ENCODE measurements at places on chromosomes 13 and 19.
A peak's percentile ranks its signal among the peaks of the same experiment; 100 is the strongest.

- no peak for DNase-seq
These were observed 56.6 kb upstream of the MYO16 start for GRCh38 chr13:108572782-108573211.

- no peak for DNase-seq
These were observed 7.5 kb downstream of the GPR180 start for GRCh38 chr13:94609196-94609595.

DNA sequence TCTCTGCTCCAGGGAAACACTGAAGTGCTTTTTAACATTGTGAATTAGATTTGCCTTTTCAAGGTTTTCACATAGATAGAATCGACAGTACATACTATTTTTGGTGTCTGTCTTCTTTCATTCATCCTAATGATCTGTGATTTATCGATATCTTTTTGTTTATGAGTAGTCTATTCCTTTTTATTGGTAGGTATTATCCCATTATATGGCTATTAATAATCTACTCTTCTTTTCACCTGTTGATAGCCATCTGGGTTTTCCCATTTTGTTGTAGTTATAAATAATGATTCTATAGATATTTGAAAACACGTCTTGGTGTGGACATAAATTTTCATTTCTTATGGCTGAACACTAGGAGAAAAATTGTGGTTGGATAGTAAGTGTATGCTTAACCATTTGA, 262.6 kb downstream of the MAB21L1 start:
- DNase-seq: no peak

- DNase-seq: no peak
These were observed 3.9 kb upstream of the FUT6 start for GRCh38 chr19:5843295-5843927.

DNA sequence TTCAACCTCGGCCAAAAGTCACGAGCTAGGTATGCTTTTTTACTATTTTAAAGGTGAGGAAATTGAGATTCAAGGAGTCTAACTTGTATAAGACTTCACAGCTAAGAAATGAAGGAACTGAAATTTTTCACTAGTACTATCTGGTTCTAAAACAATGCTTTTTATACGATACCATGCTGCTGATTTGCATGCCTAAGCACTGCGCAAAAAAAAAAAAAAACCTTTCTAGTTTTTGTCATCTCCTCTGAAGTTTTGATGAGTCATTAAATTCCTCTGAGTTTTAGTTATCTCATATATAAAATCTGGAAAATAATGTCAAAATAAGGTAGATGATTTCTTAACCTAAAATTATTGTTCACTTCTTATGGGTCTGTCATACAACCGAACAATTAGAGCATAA, 28.0 kb upstream of the UFM1 start:
- DNase-seq: no peak

DNA sequence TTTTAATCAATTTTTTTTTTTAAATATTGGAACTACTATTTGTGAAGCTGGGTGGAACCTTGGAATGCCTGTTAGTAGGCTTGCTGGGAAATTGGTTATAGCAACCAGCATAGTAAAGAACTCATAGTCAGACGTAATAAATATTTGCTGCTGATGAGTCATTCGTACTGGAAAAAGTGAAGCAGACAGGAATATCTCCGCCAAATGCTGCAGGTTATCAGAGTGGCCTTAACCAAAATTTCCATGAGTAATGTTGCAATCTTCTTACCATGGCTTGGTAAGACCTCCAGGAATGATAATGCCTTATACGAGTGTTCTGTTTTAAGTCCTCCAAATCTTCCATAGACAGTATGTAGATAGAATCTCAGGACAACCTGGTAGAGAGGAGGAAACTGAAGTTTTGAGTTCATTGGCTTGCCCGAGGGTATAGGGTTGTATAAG, 34.2 kb downstream of the MBNL2 start:
- no peak for DNase-seq

- DNase-seq: no peak
These were observed 28.7 kb upstream of the CD33 start for GRCh38 chr19:51196181-51196580.

DNA sequence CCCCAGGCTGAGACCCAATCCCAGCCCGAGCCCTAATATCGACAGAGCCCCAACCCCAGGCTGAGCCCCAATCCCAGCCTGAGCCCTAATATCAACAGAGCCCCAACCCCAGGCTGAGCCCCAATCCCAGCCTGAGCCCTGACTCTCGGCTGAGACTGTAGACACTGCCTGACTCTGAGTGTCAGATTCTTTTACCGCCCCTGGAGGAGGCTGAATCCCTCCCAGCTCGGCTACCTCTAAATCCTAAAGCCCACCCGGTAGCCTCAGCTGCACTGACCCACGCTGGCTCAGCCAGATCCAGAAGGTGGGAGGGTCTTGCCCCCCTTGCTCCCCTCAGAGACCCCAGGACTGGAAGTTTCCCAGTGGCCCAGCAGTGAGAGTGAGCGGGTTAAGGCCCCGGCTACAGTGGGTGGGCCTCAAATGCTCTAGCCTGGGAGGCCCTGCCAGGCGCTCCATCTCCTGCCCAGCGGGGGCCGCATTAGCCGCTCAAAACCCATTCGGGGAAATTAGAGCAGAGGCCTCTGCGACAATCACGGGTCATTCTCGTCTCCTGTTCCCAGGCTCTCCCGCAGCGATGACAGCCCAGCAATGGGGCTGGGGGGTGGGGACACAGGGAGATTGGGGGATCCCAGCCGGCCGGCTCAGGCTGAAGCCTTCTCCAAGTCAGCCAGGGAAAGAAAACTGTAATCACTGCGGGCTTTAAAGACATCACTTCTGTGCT, 43.8 kb downstream of the ZNRF4 start:
- no peak for DNase-seq

- no peak for DNase-seq
These were observed 61.2 kb upstream of the EDNRB start for GRCh38 chr13:77979721-77980385.

DNA sequence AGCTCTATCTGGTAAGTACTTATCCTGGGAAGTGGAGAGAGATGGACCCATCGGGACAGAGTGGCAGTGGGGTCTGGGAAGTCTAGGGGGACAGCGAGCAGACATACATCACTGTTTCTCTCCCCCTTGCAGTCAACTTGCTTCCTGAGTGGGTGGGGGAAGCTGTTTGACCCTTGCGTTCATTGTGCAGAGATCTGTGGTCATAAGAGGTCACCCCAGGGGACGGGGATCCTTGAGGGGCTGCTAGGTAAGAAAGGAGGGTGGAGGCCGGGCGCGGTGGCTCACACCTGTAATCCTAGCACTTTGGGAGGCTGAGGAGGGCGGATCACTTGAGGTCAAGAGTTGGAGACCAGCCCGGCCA, 474 bp downstream of the ARHGEF18 start:
- DNase-seq: no peak

DNA sequence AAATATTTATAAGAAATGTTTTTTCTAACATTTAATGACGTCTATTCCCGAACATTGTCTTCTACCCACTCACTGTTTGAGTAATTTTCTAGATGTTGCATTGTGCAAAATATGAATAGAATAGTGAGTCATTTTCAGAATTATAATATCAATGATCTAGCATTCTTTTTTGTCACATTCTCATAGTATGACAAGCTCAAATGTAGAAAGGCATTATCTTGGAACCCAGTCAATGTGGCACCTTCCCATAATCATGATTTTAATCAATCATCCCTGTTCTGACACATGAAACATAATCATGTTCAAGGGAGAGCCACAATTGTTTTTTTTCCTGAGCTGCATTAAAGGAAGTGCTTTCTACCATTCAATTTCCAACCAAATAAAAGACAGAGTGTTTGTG, 265.8 kb downstream of the OXGR1 start:
- no peak for DNase-seq

- DNase-seq: no peak
These were observed 318.0 kb upstream of the KLF12 start for GRCh38 chr13:74452176-74452575.

- DNase-seq: no peak
These were observed 94.2 kb upstream of the MCF2L start for GRCh38 chr13:112874751-112875300.

DNA sequence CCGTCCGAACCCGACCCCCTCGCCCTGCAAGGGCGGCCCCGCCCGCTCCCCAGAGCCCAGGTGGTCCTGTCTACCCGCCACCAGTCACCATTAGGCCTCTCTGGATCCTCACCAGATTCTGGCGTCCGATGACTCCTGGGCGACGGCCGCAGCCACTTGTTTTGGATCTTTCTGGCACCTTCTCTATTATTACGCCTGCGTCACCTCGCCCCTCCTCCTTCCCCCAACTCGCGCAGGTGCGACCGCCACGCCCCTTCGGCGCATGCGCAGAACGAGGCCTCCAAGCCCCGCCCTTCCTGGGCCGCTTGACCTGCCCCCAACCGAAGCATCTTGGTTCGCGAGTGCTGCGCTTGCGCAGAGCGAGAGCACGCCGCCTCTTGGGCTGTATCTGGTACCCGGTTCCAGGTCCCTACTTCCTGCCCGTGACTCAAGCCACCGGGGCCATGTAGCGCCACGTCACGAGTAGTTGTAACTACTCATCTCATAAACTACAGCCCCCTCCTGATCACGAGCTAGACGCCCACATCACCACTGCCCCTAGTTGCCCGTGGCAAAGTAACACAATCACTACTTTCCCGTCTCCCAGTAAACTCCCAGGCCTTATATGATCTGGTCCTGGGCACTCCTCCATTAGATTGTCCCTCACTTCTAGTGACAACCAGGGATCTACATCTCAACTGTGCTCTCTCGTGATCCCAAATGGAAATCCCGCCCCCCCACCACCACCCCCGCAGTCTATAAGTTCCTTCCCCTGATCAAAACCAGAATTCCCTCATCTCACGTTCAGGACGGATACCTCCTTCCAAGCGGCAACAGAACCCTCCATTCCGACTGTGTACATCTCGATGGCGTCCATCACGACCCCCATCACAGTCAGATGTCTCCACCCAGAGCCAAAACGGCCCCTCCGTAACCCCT, at the start of gene DEDD2:
Gene DEDD2, minus strand, starts transcription at position 158 of the 918 bp plus-strand sequence. CDS start 670 bp downstream, outside the sequence.
- peak; percentile 100 for DNase-seq

DNA sequence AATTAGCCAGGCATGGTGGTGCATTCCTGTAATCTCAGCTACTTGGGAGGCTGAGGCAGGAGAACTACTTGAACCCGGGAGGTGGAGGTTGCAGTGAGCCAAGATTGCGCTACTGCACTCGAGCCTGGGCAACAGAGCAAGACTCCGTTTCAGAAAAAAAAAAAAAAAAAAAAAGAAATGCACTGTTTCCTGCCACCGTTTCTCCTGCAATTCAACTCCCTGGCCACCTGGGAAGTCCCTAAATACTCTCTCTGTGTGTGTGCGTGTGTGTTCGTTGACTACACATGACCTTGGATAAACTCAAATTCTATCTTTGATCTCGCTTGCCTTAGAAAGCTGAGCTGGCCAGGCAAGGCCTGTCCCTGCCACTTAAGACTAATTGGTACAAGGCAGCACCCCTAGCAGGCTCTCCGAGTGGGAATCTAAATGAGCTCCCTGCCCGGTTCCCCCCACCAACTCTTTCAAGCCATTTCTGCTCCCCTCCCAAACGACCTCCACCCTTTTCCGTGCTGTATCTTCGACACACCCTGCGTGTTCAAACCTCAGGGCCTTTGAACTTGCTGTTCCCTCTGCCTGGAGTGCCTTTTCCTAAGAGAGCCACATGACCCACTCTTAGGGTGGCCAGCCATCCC, 5.2 kb upstream of the BCAT2 start:
- DNase-seq: peak; percentile 66

- DNase-seq: peak; percentile 78
These were observed 6.5 kb upstream of the TIMM50 start for GRCh38 chr19:39474139-39474620.

GRCh38 chr19:15331419-15332310, 674 bp downstream of the BRD4 start:
- peak; percentile 35 for DNase-seq

- no peak for DNase-seq
These were observed 11.2 kb downstream of the BCAT2 start for GRCh38 chr19:48799358-48800300.

- DNase-seq: no peak
These were observed 17.0 kb downstream of the RBM26 start for GRCh38 chr13:79389026-79389425.
